ENCODE measurements at places on chromosomes 5 and 9. TPM values are rescaled to one million over a fixed set of nuclear protein-coding genes. Genes with fewer than 3 reads are reported as not detected.

Gene PCDHB3
- total RNA-seq = 0.52 TPM

Gene DBH
- not detected for total RNA-seq

Gene MYOZ3
- not detected for total RNA-seq

Gene PPP3R2
- not detected for total RNA-seq

Gene N4BP3
- 16.5 TPM for total RNA-seq

Gene CXCL14
- total RNA-seq = 179 TPM

Gene RASEF
- 8.1 TPM for total RNA-seq

Gene CCL27
- 0.20 TPM for total RNA-seq

Gene TMEFF1
- total RNA-seq = not detected

Gene SPINK1
- total RNA-seq = not detected

Gene TTC39B
- total RNA-seq = 26.2 TPM

Gene LECT2
- not detected for total RNA-seq

Gene MCTP1
- total RNA-seq = 4.6 TPM

Gene CD72
- total RNA-seq = 0.52 TPM

Gene GABRP
- total RNA-seq = 6.4 TPM

Gene NOL8
- total RNA-seq = 20.8 TPM

Gene PLAC8L1
- 0.52 TPM for total RNA-seq

Gene RNF224
- total RNA-seq = 2.7 TPM

Gene PIP5KL1
- total RNA-seq = 4.3 TPM

Gene SPATA31D4
- not detected for total RNA-seq

Gene PTPA
- total RNA-seq = 121 TPM

Gene ADGRD2
- total RNA-seq = 0.08 TPM

Gene LCN15
- not detected for total RNA-seq

Gene CARTPT
- total RNA-seq = not detected

Gene ADAMTSL2
- total RNA-seq = 0.88 TPM

Gene PAPPA
- 9.4 TPM for total RNA-seq

Gene CCDC152
- not detected for total RNA-seq

Gene DIRAS2
- not detected for total RNA-seq

Gene ARL14EPL
- total RNA-seq = not detected

Gene DRD1
- total RNA-seq = not detected

Gene C9
- not detected for total RNA-seq

Gene COX7C
- 457 TPM for total RNA-seq

Gene FBP1
- 1.2 TPM for total RNA-seq

Data from esophagus mucosa (tissue), 1 donor.